ENCODE measurements at places on chromosomes 5 and 9. TPM values are rescaled to one million over a fixed set of nuclear protein-coding genes. Genes with fewer than 3 reads are reported as not detected.
A peak's percentile ranks its signal among the peaks of the same experiment; 100 is the strongest.

SPATA31E1 gene
- not detected for total RNA-seq

GRCh38 chr9:77440057-77440456, 208.1 kb downstream of the GNA14 start:
- DNase-seq, result no peak

GRCh38 chr9:93125331-93125894, 8.6 kb downstream of the NINJ1 start:
- no peak for DNase-seq

CXCL14 gene
- total RNA-seq, result not detected

DNA sequence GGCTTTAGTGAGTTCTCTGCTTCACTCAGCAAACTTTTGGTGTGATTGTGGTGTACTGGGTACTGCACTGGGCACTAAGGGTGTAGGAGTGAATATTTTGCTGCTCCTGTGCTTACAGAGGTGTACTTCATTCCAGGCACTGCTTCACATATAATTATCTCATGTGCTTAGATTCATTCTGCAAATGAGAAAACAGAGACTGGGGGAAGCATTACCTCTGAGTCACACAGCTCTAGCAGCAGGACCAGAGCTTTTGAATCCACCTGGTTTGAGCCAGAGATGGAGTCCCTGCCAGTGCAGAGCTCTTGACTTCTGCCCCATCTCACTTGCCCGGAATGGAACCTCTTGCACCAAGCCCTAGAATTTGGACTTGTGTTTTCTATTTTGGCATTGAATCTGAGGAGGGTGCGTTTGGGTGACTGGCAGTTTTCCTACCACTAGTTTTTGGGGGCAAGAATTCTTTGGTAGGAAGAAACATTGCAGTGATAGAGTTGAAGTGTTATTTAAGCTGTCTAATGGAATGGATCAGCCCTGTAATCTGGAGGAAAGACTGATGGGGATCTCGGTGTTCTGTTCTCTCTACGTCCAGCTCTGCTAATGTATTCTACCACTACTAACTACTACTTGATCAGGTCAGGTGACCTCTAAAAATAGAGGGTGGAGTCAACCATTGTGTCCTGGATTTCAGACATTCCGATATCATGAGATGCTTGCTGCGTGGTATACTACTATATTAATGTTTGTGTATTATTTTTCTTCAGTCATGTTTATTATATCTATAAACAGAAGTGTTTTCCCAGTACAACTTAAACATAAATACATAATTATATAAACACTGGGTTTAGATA, 2.5 kb downstream of the ARHGAP26 start:
- no peak for DNase-seq

DNA sequence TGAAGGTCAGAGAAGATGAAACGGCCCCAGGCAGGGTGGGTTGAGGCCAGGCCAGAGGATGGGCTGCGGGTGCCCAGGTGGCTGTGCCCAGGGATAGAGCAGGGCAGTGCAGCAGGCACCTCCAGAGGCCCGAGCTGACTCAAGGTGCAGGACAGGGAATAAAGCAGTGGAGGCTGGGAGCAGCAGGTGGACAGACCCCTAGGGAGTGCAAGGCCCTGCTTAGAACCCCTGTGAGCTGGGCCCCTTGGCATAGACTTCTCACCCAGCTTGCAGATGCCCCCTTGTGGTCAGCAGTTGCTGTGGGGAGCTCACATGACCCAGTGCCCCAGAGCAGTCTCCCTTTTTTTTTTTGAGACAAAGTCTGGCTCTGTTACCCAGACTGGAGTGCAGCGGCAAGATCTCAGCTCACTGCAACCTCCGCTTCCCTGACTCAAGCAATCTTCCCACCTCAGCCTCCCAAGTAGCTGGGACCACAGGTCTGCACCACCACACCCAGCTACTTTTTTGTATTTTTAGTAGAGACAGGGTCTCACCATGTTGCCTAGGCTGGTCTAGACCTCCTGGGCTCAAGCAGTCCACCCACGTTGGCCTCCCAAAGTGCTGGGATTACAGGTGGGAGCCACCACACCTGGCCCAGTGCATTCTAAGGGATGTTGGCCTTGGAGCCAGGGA, 118.8 kb downstream of the WNK2 start:
- DNase-seq, result peak; percentile 36

DNA sequence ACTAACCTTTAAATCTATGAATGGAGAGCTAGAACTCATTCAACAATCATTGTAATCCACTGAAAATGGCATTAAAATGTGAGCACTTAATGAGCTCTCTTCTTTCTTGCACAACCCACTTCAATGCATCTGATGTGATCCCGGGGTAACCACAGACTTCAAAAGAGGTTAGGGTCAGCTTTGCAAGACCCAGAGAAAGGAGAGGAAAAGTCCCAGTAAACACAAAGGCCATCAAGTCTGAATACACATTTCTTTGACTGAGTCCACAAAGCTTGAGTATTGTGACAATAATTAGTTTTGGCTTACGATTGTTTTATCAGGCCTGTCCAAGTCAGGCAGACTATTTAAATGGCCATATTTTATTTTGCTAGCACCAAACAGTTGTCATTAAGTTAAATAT, 148.8 kb upstream of the ZNF608 start:
- DNase-seq, result no peak

- no peak for DNase-seq
These were observed 20.8 kb downstream of the IFNB1 start for GRCh38 chr9:21056931-21057330.

- DNase-seq, result no peak
These were observed 307.3 kb upstream of the SGCD start for GRCh38 chr5:156019571-156020180.

DNA sequence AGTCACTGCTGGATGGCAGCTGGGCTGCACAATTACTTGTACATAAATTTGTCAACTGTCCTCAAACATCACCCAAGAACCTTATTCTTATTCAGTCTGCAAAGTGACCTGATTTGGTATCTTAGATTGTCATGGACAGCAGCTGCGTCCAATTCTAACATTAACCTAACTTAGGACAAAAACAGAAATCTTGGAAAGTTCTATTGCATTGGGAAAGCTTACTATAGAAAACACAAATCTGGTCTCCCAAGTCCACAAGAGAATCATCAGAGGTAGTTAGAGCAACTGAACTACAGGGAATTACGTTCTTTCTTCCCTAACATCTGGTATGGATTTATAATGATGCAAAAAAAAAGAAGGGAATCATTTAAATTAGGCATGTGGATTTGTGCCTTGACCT, 283.9 kb downstream of the NR2F1-AS1 start:
- no peak for DNase-seq

DNA sequence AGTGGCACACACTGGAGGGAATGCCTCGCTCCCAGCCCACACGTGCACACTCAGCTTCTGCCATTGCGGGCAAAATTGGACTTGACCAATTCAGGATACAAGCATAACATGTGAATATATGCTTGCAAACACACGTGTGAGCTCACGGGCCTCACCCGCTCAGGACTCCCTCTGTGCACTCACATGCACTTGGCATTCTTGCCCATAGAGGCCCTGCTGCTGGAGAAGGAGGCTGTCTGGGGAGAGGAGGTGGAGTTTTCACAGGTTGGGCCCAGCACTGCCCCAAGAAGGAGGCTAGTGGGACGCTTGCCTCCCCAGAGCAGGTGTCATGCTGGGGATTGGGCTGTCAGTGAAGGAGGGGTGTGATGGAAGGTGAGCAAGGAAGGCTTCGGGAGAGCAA, 1.7 kb downstream of the MYMK start:
- no peak for DNase-seq

DNA sequence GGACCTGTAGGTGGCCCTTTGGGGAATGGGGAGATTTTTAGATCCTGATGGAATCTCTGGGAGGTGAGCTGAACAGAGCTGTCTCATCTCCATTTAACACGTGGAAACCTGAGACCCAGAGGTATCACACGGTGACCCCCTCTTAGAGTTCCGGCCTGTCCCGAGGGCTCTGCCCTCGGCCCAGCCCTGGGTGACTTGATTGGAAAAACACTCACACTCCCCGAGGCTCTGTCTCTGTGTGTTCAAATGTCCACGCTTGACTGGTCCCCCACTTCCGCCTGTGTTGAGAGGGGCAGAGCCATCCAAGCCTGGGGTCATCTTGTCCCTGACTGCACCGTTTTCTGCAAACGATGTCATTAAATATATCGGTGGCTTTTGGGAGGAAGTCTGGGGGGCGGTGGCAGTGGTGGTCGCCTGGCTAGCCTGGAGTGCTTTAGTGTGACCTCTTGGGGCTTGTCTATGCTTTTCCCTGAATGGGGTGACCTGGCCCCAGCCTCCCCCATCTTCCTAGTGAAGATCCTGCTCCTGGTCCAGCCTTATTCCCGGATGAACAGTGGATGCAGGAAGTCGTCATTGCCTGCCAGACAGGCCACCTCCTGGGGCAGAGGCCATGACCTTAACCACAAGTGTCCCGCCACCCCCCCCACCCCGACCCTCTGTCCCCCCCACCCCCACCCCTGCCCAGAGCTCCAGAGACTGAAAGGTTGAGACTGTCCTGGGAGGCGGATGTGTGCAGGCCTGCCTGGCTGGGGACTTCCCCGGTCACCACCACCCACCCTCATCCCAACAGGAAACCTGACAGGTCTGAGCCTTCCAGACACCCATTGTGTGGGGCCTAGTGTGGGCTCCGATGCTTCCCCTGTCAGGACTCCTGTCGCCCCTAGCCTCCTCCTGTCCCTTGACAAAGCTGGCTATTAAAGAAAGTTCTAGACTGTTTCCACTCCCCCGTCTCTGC, 5.3 kb upstream of the DAB2IP start:
- no peak for DNase-seq

DNA sequence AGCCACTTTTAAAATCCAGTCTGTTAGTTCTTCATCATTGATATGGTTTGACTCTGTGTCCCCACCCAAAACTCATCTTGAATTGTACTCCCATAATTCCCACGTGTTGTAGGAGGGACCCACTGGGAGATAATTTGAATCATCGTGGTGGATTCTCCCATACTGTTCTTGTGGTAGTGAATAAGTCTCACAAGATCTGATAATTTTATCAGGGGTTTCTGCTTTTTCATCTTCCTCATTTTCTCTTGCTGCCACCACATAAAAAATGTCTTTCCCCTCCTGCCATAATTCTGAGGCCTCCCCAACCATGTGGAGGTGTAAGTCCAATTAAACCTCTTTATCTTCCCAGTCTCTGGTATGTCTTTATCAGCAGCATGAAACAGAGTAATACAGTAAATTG, 26.9 kb upstream of the SH3TC2 start:
- DNase-seq, result no peak

GRCh38 chr5:131163276-131164119, 1.6 kb downstream of the HINT1 start:
- DNase-seq, result no peak

FCN2 gene
- total RNA-seq, result not detected

RMI1 gene
- total RNA-seq, result 25.6 TPM

GRCh38 chr5:35753500-35753899, 103.2 kb upstream of the IL7R start:
- DNase-seq, result no peak

HARS1 gene
- total RNA-seq, result 114 TPM

SLC34A1 gene
- total RNA-seq, result 0.26 TPM

GRCh38 chr5:173745123-173745522, 128.7 kb upstream of the BOD1 start:
- DNase-seq, result no peak

PCDHB4 gene
- not detected for total RNA-seq

IQGAP2 gene
- total RNA-seq, result 43.5 TPM

CTNND2 gene
- not detected for total RNA-seq

- DNase-seq, result no peak
These were observed 57.2 kb downstream of the MEF2C start for GRCh38 chr5:88825584-88826315.
